CD4-positive, alpha-beta T cell treated with Interleukin-15 for 4 hours (primary cell): ENCODE measurements at places on chromosomes 2 and 18.
A peak's percentile ranks its signal among the peaks of the same experiment; 100 is the strongest.

DNA sequence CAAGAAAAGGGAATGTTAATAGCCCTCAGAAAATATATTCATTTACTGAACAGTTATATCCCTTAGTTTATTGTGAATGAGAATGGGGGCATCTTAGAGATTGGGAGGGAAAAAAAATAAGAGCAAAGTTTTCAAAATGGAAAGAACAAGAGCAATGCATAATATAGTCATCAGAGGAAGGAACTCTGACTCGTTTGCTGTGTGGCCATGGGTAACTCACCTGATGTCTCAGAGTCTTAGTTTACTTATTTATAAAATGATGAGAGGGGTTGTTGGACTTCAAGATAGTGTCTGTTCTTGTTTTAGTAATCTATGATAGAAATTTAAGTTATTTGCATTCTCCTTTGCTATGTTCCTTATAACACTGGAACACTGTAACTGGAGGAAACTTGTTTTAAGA is 70.7 kb downstream of the EML4 start:
- no peak for DNase-seq

DNA sequence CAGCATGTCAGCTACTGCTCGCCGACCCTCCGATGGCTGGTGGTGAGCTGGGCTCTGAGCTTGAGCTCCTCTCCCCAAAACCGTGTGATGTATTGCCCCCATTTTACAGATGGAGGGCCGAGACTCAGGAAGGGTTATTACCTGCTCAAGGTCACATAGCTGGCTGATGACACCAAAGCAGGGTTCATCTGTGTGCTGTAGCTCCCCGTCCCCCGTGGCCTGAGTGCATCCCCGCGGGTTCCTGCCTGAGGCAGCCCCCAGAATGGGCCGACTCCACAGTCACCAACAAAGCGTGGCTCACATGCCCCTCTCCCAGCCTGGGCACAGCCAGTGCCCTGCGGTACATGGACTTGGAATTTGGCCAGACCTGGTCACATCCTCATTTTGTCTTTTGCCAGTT is 198.6 kb downstream of the TFCP2L1 start:
- DNase-seq = no peak

DNA sequence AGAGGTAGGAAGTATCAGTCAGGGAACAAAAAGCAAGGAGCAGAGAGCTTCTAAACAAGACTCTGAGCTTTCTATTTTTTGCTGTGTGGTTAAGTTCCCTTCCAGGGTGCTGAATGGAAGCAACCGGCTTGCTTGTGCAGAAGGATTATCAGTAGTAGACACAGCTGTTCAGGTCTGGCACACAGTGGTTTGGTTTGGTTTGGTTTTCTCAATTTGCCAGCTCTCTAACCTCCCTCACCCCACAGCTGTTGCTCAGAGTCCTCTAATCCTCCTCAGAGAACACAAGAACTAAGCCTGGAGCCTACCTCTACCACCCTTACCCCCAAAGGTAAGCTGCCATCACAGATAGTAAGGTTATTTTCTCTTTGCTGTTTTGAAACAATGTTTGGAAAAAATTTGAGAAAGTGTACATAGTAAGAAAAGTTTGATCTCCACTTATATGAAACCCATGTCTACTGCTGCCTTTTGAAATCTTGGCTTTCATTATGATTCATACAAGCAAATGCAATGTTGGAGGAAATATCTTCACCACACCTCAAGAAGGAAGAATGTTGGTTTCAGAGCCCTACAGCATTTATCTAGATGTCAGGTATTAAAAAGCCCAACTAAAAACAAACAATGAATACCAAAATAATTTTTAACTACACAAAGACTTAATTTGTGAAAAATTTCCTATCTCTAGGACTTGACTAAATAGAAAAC is 255.3 kb downstream of the NR4A2 start:
- no peak for DNase-seq

DNA sequence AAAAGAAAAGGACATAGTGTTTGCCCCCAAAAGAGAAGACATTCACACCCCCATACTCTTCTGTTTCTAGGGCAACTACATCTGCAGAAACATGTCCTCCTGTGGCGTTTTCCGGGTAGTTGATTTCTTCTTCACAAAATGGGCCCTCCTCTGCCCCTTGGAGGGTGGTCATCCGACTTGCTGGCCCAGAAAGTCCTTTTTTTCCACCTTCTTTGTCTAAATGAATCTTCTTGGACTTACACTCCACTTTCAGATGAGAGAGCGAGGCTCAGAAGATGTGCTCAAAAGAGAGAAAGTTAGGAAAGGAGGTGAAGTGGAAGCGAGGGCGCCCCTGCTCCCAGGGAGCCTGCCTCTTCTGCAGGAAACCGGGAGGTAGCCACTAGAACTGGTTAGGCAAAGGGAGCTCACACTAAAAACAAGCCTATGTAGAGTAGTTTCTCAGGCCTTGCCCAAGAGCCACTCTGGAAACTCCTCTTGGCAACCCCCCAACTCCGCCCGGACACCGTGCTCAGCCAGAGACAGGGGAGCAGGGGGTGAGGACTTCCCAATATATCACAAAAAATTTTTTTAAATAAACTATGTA is 10.2 kb upstream of the SIX3 start:
- DNase-seq = no peak

DNA sequence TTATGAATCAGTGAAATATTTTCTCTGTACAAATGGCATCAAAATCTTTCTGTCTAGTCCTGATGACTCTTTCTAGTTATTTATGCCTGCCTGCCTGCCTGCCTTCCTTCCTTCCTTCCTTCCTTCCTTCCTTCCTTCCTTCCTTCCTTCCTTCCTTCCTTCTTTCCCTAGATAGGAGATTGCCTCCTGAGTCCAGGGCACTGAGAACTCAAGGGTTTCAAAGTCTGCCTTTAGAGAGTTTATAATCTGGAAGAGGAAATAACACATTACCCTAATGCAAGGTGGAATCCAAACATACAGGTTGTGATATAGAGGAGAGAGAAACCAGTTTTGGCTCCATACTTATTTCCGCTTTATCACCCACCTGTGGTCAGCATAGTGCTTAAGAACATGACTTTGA is 98.1 kb upstream of the SERPINE2 start:
- no peak for DNase-seq

- no peak for DNase-seq
These were observed 64.8 kb downstream of the TNFRSF11A start for GRCh38 chr18:62389761-62390481.

- DNase-seq = no peak
These were observed 74.3 kb upstream of the CD302 start for GRCh38 chr2:159872353-159872752.

DNA sequence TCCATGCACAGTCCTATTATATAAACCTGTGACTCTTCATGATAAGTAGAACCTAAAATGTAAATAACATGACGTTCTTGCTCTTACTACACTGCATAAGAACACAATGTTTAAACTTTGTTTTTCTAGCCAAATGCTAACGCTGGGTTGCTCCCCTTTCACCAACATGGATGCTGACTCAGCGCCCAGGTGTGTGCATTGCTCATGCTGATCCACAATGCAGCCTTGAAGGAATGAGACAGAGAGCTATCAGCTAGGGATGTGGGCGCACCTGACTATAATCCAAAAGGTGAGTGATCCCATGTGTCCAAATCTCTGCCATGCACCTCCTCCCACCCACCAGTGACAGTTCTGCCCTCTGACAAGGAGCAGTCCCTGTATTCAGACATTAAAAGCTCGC is 235.0 kb downstream of the IRS1 start:
- DNase-seq = no peak

- DNase-seq = no peak
These were observed 1200.9 kb downstream of the DSC3 start for GRCh38 chr18:29841631-29842030.

DNA sequence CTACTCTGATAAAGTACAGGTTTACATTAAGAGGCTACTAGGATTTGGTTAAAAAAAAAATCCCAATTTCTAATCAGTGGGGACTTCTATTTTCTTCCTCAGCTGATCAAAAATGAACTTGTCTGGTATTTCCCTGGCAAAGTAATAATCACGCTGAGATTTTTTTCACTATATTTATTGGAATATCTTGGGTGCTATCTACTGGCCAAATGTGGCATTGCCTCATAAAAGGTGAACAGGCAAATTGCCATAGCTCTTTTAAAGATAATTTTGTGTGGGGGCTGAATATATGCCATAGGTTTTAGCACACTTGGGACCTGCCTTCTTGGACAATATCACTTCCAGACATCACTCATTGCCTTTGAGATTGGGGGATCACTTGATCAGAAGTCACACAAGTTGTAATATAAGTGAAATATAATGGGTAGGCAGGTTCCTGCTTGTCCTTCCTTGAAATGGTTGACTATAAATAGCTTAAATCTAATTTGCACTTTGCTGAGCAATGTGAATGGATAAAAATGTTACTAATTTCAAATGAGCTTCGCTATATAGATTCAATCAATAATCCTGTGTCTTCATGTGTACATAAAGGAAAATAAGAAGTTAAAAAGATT is 7.0 kb upstream of the NXPH2 start:
- DNase-seq = no peak

- DNase-seq = no peak
These were observed 277.4 kb upstream of the MC4R start for GRCh38 chr18:60649842-60650536.

DNA sequence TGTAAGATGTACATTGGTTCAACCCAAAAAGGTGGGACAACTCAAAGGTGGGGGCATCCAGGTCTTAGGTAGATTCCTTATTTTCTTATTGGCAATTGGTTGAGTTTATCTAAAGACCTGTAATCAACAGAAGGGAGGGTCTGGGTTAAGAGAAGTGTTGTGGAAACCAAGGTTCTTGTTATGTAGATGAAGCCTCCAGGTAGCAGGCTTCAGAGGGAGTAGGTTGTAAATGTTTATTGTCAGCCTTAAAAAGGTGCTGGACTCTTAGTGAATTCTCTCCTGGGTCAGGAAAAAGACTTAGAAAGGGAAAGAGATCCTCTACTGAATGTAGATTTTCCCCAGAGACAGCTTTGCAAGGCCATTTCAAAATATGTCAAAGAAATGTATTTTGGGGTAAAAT is 125.3 kb upstream of the NDUFV2 start:
- DNase-seq = no peak

- no peak for DNase-seq
These were observed 120.5 kb downstream of the AGAP1 start for GRCh38 chr2:235614176-235614860.

DNA sequence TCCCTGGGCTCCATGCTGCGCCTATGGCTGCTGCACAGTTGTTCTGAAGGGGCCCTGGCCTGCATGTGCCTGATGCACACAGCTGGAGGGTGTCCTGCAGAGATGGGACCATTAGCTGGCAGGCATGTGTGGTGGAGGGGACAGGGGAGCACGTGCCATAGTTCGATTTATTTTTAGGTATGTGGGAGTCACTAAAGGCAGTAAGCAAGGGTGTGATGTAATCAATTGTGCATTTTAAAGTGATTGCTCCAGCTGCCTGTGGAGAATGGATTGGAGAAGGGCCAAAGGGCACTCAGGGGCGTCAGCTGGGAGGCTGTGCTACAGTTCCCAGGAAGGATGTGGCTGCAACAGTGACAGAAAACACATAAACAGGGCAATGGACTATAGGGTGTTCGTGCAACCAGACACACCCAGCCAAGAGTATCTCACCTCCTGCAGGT is 205.1 kb downstream of the ARL4C start:
- DNase-seq = peak; percentile 52

GRCh38 chr2:183123117-183123958 is 905 bp upstream of the NUP35 start:
- no peak for DNase-seq

GRCh38 chr2:222448748-222449181 is 24.4 kb downstream of the SGPP2 start:
- no peak for DNase-seq

DNA sequence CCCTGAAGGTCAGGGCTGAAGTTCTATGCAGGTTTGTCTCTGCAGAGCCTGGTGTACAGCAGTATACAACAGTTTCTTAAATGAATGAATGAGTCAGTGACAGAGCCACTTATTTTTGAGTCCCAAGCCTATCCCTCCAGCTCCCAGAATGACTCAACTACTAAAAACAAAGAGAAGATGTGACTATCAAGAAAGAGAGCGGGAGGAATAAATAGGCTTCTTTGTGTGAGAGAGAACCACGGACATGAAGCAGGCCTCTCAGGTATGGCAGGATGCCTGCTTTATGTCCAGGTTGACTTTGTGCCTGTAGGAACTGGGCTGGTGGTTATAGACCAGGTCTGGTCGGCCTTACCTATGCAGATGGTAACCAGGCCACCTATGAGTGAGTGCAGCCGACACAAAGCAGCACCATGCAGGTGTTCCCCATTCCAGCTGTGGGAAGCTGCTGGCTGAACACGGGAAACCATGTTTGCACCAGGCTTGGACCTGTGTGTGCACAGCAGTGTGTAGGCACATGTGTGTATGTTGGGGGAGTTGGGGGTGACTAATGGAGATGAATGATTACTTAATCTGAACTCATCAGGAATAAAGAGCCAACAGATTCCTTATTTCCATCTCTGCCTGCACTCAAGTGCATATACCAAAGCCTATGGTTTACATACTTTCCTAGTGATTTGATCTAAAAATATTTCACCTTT is 171.0 kb downstream of the OSR1 start:
- DNase-seq = no peak

DNA sequence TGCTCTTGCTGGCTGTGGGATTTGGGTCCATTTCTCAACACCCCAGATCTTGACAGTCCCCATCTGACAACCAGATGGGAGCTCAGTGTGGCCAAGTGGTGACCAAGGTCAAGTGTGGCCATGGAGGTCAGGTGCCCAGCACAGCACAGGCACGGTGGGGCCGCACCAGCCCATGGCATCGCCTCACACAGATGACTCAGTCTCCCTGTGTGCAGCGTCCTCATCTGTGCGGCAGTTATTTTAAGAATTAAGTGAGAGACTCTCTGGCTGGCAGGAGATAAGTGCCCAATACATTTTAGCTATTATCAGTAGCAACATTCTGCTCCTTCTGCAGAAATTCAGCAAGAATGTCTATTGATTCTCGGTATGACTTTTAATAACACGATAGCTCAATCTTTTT is 167.2 kb downstream of the DDX1 start:
- no peak for DNase-seq

GRCh38 chr2:235201756-235202155 is 249.9 kb downstream of the SH3BP4 start:
- no peak for DNase-seq

DNA sequence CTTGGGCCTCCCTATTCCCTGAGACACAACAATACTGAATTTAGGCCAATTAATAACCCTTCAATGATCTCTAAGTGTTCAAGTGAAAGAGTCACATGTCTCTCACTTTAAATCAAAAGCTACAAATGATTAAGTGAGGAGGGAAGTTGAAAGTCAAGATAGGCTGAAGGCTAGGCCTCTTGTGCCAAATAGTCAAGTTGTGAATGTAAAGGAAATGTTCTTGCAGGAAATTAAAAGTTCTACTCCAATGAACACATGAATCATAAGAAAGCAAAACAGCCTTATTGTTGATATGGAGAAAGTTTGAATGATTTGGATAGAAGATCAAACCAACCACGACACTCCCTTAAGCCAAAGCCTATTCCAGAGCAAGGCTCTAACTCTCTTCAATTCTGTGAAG is 286.9 kb downstream of the MEIS1 start:
- no peak for DNase-seq
